ENCODE measurements at places on chromosomes 11 and 22.
A peak's percentile ranks its signal among the peaks of the same experiment; 100 is the strongest.

DNA sequence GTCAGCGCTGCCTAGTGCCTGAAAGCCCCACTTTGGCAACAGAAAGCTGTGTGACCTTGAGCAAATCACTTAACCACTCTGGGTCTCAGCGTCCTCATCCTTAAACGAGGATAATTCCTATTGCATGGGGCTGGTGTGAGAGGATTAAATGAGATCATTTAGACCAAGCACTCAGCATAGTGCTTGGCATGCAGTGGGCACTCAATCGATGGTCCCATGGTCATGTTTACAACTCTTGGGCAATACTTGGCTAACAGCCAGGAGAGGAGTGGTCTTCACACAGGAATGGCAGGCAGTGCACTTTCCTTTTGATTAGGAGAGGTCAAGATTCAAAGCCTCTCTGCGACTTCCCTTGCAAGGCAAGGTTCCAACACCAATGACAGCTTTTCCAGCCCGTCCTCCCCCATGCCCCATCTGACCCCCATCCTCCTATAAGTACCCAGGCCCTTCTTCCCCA lies 14.1 kb downstream of the TNKS1BP1 start:
- ATAC-seq = no peak

DNA sequence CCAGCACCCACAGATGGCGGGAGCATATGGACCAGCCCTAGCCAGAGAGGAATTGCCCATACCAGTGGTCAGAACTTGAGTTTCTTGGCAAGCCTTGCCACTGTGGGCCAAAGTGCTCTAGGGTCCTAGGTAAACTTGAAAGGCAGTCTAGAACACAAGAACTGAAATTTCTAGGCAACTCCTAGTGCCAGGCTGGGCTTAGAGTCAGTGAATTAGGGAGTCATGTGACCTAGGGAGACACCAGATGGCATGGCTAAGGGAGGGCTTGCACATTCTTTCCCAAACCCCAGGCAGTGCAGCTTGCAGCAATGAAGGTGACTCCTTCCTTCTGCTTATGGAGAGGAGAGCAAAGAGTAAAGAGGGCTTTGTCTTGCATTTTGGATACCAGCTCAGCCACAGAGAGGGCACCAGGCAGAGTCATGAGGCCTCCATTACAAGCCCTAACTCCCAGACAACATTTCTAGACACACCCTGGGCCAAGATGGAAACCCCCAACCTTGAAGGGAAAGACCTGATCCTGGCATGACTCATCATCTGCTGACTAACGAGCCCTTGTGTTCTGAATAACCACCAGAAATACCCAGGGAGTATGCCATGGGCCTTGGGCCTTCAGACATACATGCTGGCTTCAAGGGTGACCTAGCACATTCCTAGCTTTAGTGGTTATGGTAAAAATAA lies 19.2 kb upstream of the OR56A3 start:
- no peak for ATAC-seq

DNA sequence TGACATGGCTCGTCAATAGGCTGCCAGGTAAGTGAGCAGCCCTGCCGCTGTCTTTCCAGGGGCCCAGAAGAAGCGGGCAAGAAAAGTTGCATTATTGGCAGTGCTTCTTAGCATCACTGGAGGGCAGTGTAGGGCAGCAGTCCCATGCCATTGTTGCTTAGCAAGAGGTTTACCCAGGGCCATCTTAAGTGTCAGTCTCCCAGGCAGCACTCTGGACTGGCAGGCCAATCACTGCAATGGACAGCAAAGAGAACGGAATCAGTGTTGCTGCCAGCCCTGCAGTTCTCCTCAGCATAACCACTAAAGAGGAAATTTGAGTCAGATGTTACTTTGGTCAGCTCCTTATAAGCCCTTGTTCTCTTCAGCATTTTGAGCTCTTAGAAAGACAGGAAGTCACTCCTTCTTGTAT lies 13.4 kb upstream of the GRK2 start:
- ATAC-seq = peak; percentile 37

DNA sequence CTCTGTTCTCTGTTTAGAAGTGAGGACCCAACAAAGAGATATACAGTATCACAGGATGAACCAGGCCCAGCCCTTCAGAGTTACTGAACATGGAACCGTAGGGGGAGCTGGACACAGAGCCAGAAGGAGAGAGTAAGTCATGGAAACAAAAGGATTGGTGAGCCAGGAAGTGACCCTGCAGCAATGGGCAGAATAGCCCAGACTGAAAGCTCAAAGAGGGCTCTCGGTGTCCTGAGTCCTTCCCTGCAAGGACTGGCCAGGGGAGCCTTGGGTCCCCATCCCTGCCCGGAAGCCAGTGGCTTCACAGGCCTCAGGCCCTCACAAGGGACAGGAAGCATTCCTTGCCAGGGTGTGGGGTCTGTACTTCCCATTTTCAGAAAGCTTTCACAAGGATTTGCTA lies 150.6 kb downstream of the SPATA19 start:
- ATAC-seq = no peak

GRCh38 chr11:74927496-74927895 lies 21.4 kb downstream of the XRRA1 start:
- ATAC-seq = no peak

DNA sequence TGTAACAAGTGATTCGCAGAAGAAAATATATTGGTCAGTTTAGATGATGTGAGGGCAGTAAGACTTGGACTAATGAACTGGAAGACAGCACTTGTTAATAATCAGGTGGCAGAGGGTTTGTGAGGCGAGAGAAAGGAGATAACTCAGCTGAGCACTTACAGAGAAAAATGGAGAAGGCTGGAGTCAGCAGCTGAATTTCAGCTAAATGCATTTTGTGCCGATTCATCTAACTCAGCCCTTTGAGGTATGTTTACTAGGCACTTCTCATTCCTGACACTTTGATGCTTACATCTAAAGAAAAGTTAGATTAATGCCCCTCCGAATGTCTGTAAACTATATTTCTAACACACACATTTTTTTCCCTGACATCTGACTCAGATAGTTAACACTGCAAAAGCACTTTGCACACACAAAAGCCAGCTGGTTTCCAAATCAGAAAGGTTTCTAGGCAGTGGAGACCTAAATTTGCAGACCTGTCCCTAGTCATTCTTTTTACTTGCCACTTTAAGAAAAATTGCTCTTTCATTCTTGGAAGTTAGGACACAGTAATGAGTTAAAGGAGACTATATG lies 859.5 kb upstream of the CCDC90B start:
- ATAC-seq = no peak

GRCh38 chr11:99670067-99670676 lies 649.4 kb downstream of the CNTN5 start:
- peak; percentile 96 for ATAC-seq

DNA sequence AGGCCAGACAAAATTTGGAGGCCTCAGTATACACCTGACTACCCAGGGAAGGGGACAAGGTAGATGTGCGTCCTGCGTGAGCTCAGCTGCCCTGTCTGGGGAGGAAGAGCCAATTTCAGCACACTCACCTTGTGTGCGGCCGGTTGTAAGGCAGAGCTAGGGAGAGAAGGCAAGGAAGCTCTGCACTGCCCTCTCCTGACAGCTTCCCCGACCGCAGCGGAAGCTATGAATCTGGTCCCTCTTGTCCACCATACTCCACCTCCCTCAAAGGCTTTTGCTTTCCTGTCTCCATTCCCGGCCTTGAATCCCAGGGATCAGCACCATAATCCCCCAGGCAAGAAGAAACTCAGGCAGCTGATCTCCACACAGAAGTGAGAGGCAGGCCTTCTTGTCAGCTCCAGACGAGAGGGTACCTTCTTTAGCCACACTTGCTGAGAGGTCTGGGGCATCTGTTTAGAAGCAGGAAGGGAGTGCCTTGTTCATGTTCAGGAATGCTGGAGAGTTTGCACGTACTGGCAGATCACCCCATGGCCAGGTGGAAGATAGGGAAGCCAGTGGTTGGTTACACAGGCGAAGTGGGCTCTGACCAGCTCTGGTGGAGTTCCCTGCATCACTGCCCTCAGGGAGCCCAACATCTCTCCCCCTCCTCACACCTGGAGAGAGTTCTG lies 62.5 kb downstream of the FEZ1 start:
- ATAC-seq = peak; percentile 82

DNA sequence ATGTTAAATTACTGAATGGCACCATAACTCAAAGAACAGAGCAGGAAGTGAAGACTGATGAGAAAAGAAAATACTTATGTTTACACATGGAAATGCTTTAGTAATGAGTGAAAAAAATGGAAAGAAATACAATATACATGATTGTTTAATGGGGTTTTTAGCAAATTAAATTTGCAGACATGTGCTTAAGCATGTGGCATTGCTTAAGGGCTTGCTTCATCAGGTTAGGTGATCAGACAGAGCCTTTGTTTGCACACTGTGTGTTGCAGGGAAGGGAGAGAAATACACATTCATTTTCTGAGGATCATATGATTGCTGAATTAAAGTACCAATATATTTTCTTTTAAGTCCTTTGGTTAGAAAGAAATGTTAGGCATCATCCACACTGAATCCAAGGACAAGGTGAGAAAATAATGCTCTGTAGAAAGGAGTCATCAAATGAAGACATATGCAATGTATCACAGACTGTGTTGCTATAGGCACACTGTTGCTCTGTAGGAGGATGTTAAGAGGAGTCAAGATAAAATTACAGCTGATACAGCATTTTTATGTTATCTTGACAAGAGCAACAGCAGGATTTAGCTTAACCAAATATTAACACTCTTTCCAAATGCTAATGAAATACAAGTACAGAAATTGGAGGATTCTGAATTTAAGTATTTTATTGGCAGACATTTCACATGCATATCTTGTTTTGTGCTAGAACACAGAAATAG lies 23.4 kb upstream of the ARHGAP20 start:
- peak; percentile 26 for ATAC-seq

- ATAC-seq = no peak
These were observed 134.9 kb downstream of the MYO18B start for GRCh38 chr22:25876871-25877270.

DNA sequence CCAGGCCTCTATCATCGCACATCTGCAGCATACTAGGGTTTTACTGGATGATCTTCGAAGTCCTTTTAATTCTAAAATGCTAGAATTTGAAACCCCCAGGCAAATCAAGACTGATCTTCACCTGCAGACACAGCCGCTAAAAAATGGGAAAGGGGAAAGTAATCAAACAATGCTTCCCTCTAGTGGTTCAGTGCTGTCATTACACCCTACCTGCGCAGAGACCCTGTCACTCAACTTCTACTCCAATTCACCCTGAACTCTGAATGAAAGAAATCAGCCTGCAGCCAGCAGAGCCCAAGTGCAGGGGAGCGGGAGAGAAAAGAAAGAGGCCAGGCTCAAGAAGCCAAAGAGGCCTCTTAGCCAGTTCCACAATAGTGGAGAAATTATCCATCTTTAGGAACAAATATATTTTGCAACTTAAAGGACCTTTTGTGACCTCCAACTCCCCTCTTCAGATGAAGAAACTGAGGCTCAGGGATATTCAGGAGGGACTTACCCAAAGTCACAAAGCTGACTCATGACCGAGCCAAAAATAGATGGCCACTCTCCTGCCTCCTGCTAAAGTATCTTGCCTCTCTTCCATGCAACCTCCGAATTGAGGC lies 33.0 kb downstream of the SERGEF start:
- ATAC-seq = peak; percentile 47

DNA sequence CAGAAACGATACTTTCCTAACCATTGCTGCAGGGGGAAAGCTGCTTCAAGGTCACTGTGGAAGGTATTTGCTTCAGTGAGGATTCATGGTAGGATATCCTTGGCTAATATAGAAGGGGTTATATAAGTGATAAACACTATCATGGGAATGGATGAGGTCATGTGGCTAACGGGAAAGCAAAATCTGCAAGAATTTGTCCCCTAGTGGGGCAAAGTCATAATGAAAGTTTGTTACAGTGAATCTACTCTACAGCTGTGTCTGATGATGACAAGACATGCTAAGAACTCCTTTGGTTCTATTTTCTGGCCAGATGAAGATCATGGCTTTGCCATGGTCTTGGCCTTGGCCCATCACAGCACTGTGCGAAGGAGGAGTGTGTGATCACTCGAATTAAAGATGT lies 13.8 kb downstream of the MMP20 start:
- no peak for ATAC-seq

DNA sequence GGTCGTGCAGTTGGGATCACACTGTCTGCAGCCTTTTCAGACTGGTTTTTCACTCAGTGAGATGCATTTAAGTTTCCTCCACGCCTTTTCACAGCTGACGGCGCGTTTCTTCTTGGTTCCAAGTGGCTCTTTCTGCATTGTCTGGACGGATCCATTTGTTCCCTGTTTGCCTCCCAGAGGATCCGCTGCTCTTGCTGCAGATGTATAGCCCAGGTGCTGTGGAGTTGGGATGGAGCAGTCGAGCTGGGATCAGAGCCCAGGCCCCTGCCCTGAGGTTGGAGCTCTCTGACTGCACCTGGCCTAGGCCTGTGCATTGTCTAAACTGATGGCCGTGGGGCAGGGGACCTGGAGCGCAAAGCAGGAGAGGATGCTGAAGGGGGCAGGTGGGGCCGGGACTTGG lies 51.6 kb downstream of the PARVB start:
- no peak for ATAC-seq

GRCh38 chr11:118133816-118134215 lies 18.8 kb downstream of the SCN4B start:
- no peak for ATAC-seq

GRCh38 chr11:22713336-22713735 lies 46.9 kb downstream of the GAS2 start:
- no peak for ATAC-seq

DNA sequence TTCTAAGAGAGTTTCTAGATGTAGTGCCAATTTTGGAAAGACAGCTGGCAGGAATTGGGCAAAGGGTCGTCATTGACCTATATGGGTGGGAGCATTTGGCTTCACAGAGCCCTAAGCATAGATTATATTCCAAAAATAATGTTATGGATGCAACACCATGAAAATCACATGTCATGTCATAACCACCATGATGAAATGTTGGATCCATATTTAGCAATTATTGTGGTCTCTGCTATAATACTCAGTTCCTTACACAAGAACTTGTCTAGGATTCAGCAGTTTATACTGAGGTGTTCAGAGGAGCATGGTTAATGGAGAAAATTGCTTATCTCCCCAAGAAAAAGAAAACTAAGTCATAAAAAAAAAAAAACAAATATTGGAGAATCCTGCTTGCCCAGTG lies 31.6 kb downstream of the NTM start:
- no peak for ATAC-seq

DNA sequence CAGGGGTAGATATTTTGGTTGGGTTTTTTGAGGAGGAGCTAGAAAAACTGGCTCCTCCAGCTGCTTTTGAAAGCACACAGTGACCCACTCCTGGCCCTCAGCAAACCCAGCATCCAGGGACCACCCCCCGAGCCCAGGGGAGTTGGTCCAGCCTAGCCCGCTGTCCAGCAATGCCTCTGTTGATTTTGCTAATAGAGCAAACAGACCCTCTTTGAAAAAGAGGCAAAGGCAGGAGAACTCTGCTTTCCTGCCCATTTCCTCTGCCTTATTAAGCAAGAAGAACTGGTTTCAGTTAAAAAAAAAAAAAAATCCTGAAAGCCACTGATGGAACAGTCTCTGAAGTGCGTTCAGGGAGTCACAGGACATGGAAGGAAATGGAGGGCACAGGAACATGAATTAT lies 25.3 kb downstream of the ABTB2 start:
- ATAC-seq = peak; percentile 46

GRCh38 chr11:134118006-134118405 lies 49.1 kb downstream of the JAM3 start:
- ATAC-seq = peak; percentile 27

GRCh38 chr11:122202161-122202950 lies 86.3 kb upstream of the BLID start:
- ATAC-seq = peak; percentile 20

- peak; percentile 2 for ATAC-seq
These were observed 37.7 kb downstream of the POU2AF3 start for GRCh38 chr11:111336062-111336461.
